ENCODE measurements at places on chromosomes 1 and 21. TPM values are rescaled to one million over a fixed set of nuclear protein-coding genes. Genes with fewer than 3 reads are reported as not detected.

CLCNKB gene
- not detected for total RNA-seq

TP73 gene
- total RNA-seq, result 0.20 TPM

KRTAP7-1 gene
- total RNA-seq, result not detected

GPR161 gene
- total RNA-seq, result 0.12 TPM

EEIG2 gene
- total RNA-seq, result 7.9 TPM

CYB561D1 gene
- total RNA-seq, result 6.6 TPM

TSPAN2 gene
- 0.91 TPM for total RNA-seq

DNA sequence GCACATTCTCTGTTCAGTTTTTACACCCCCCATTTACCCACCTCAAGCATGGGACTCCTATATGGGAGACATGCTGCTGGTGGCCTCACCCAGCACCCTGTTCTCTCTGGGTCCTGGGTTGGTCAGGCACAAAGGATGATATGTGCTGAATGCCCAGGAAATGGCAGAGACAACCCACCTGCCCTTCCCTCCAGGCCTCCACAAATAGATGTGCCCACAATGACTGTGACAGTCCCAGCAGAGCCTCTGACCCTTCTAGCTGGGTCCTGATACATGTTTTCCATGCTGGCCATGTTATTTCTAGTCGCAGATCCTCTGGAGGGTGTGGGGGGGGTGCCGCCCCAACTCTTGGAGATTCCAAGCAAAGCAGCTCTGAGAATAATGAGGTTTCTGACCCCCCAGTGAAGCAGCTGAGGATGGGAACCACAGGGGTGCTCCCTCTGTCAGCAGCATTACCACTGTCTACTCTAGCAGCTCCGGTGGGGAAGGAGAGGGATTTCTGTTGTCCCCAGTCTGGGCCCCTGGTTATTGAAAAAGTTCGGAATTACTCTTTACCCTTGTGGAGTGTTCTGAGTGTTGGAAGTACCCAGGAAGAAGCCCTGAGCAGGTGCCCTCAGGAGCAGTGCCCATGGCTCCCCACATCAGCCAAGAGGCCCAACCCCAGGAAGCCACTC, 1.2 kb upstream of the CCDC28B start:
- no peak overlapping the region for H3K4me3 ChIP-seq
- peaks cover 19% of the 10 kb centered on the region for H3K36me3 ChIP-seq
- no peak overlapping the region for H3K27ac ChIP-seq
- peaks cover 46% of the 10 kb centered on the region for H3K4me1 ChIP-seq
- no peaks in the 10 kb centered on the region for H3K27me3 ChIP-seq

DNA sequence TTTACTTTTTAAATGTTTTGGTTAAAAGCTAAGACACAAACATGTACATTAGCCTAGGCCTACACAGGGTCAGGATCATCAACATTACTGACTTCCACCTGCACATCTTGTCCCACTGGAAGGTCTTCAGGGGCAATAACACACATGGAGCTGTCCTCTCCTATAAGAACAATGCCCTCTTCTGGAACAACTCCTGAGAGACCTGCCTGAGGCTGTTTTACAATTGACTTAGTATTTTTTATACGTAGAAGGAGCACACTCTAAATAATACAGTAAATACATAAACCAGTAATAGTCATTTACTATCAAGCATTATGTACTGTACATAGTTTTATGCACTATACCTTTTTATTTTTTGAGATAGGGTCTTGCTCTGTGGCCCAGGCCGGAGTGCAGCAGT, 14.1 kb upstream of the MOB3C start:
- no peak overlapping the region for H3K4me3 ChIP-seq
- no peak for DNase-seq
- no peaks in the 10 kb centered on the region for H3K27me3 ChIP-seq
- peaks cover 9% of the 10 kb centered on the region for H3K36me3 ChIP-seq
- H3K4me1 ChIP-seq, result no peaks in the 10 kb centered on the region

GRCh38 chr1:2251786-2252185, 23.7 kb downstream of the SKI start:
- no peaks in the 10 kb centered on the region for H3K27me3 ChIP-seq
- DNase-seq, result peak; percentile 42
- no peak overlapping the region for H3K4me3 ChIP-seq
- H3K27ac ChIP-seq, result peak overlapping the region; percentile 83

DNA sequence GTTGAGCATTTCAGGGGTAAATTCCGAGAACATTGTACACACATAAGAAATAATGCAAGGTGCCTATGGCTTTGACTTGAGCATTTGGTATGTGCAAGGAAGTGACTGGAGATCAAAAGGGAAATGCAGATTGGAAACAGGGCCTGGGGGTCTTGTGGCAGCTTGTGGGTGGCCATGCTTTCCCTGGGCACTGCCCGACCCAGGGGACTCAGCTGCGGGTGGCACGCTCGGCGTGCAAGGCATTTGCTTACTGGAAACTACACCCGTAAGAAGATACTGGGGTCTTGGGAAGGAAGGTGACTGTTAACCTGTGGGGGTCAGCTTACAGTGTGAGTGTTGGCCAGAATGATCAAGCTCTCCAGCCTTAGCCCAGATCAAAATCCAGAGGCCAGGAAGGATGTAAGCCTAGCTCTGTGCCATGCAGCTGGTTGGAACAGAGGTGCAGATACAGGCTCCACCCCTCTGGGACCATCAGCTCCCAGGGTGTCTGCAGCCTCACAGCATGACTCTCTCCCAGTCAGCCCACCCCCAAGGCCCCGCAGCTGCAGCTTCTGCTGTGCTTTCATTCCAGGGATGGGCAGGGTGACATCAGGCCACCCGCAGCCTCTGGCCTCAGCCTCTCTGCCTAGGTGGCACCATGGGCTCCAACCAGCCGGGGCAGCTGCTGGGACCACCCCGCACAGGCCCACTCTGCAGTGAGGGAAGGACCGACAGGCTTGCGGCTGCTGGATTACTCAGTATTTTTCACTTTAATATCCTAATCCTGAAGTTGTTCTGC, 55.1 kb downstream of the KIF26B start:
- H3K4me3 ChIP-seq, result no peak overlapping the region
- no peaks in the 10 kb centered on the region for H3K4me1 ChIP-seq
- H3K27me3 ChIP-seq, result no peaks in the 10 kb centered on the region
- DNase-seq, result no peak
- peaks cover 3% of the 10 kb centered on the region for H3K36me3 ChIP-seq
- H3K27ac ChIP-seq, result no peak overlapping the region

DNA sequence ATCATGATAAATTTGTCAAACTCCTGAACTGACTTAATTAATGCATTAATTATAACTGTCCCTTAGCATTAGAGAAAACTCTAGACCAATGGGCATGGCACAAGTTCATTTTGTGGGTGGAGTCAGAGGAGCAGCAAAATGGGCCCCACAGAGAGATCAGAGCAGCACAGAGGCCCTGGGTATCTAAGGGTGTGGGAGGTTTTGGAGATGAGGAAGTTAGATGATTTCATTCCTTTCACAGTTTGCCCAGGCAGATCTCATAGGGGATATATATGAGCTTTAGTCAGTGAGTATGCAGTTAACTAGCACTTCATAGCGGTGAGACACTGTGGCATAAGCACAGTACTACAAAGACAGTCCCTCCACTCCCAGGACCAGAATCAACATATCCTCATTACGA, 117.3 kb downstream of the MAB21L3 start:
- H3K27ac ChIP-seq, result no peak overlapping the region
- no peaks in the 10 kb centered on the region for H3K36me3 ChIP-seq
- H3K4me3 ChIP-seq, result no peak overlapping the region
- DNase-seq, result no peak
- peaks cover 15% of the 10 kb centered on the region for H3K4me1 ChIP-seq
- no peaks in the 10 kb centered on the region for H3K27me3 ChIP-seq

DNA sequence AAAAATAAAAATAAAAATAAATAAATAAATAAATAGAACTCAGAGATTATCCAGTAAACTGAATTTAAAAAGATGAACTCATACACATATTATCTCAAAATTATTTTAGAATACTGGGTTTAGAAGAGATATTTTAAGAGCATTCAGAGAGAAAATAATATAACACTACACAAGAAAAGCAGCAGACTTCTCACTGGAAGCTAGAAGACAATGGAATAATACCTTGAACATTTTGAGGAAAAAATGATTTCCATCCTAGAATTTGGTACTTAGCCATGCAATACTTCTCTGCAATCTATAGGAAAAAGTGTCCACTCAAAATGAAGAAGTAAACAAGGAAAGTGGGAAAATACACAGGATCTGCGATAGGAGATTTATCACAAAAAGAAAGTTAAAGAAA, 24.2 kb downstream of the TRMT1L start:
- peaks cover 34% of the 10 kb centered on the region for H3K36me3 ChIP-seq
- DNase-seq, result no peak
- H3K4me1 ChIP-seq, result no peaks in the 10 kb centered on the region
- H3K27ac ChIP-seq, result no peak overlapping the region

- DNase-seq, result peak; percentile 72
- H3K27me3 ChIP-seq, result no peaks in the 10 kb centered on the region
- H3K4me1 ChIP-seq, result peaks cover 59% of the 10 kb centered on the region
- H3K4me3 ChIP-seq, result peak overlapping the region; percentile 88
Measured at GRCh38 chr1:13702425-13703127, 2.6 kb downstream of the PRDM2 start.

DNA sequence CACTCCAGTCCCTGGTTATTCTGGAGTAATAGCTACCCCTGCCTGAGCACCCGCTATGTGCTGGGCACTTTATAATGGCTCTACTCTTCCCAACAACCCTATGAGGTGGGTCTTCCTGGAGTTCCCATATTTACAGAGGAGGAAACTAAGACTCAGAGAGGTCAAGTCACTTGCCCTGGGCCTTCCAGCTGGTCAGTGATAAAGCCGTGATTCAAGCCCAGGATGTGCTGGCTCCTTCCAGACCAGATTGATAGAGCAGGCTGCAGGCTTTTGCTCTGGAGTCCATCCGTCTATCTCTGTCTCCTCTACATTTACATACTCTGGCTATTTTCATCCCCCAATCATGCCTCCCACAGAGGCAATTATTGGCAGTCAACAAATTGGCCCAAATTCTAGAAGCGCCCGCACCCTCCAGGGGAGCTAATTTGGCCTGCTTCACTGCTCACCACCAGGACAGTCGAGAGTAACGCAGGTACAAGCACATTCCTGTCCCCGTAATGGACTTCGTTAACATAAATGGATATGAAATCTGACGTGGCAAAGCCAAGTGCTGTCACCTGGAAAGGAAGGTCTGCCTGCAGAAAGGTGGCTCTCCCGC, 39.8 kb upstream of the SELENON start:
- H3K27me3 ChIP-seq, result no peaks in the 10 kb centered on the region
- no peak overlapping the region for H3K4me3 ChIP-seq
- no peak overlapping the region for H3K27ac ChIP-seq
- H3K36me3 ChIP-seq, result no peaks in the 10 kb centered on the region

- peaks cover 56% of the 10 kb centered on the region for H3K36me3 ChIP-seq
- no peak for DNase-seq
- peaks cover 42% of the 10 kb centered on the region for H3K4me1 ChIP-seq
- H3K27ac ChIP-seq, result no peak overlapping the region
- H3K4me3 ChIP-seq, result no peak overlapping the region
Measured at GRCh38 chr1:176141449-176141848, 65.6 kb downstream of the COP1 start.

DNA sequence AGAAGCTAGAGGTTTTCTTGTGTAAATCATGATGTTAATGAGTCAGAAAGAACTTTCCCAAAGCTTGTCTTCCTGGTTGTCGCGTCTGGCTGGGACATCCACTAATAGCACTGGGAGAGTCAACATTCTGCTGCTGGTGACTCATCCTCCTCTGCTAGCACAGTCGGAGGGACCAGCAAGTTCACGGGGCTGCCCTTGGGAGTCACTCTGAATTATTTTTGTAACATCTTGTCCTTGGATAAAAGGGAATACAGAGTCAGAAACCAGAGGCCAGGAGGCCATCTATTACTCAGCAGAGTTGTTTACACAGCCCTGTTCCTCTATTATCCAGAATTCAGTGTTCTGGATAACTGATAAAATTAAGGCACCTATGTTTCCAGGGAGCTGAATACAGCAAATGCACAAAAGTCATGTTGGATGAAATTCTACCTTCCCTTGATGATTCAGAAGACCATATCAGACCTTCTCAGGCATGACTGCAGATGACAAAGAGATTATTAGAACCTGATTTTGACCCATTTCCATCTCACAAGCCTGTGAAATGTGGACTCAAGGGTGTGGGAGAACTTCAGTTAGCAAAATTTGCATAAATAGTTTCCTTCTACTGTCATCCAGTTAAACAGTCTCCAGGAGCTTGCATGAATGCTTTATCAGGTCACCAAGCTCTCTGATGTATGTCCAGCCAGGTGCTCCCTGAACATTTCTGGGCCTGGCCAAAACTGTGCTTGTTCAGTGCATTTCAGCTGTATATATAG, 68.1 kb downstream of the JAK1 start:
- peak; percentile 68 for DNase-seq
- H3K27ac ChIP-seq, result no peak overlapping the region
- no peak overlapping the region for H3K4me3 ChIP-seq
- H3K27me3 ChIP-seq, result no peaks in the 10 kb centered on the region
- H3K36me3 ChIP-seq, result no peaks in the 10 kb centered on the region

- no peaks in the 10 kb centered on the region for H3K36me3 ChIP-seq
- H3K4me3 ChIP-seq, result no peak overlapping the region
- H3K4me1 ChIP-seq, result peaks cover 2% of the 10 kb centered on the region
- H3K27me3 ChIP-seq, result peaks cover 58% of the 10 kb centered on the region
Measured at GRCh38 chr1:20366463-20367115, 75.9 kb downstream of the VWA5B1 start.

GRCh38 chr1:86436041-86436440, 12.1 kb downstream of the CLCA2 start:
- H3K4me3 ChIP-seq, result no peak overlapping the region
- H3K27me3 ChIP-seq, result peaks cover 4% of the 10 kb centered on the region
- H3K36me3 ChIP-seq, result no peaks in the 10 kb centered on the region
- DNase-seq, result no peak
- no peak overlapping the region for H3K27ac ChIP-seq

GRCh38 chr1:110477041-110477440, 26.1 kb downstream of the PROK1 start:
- no peak for DNase-seq
- peaks cover 10% of the 10 kb centered on the region for H3K4me1 ChIP-seq
- no peak overlapping the region for H3K27ac ChIP-seq
- H3K27me3 ChIP-seq, result peaks cover 3% of the 10 kb centered on the region
- H3K4me3 ChIP-seq, result no peak overlapping the region

GRCh38 chr1:42163536-42164503, 725 bp downstream of the GUCA2A start:
- H3K4me1 ChIP-seq, result no peaks in the 10 kb centered on the region
- no peak for DNase-seq
- no peak overlapping the region for H3K4me3 ChIP-seq
- no peaks in the 10 kb centered on the region for H3K27me3 ChIP-seq

DNA sequence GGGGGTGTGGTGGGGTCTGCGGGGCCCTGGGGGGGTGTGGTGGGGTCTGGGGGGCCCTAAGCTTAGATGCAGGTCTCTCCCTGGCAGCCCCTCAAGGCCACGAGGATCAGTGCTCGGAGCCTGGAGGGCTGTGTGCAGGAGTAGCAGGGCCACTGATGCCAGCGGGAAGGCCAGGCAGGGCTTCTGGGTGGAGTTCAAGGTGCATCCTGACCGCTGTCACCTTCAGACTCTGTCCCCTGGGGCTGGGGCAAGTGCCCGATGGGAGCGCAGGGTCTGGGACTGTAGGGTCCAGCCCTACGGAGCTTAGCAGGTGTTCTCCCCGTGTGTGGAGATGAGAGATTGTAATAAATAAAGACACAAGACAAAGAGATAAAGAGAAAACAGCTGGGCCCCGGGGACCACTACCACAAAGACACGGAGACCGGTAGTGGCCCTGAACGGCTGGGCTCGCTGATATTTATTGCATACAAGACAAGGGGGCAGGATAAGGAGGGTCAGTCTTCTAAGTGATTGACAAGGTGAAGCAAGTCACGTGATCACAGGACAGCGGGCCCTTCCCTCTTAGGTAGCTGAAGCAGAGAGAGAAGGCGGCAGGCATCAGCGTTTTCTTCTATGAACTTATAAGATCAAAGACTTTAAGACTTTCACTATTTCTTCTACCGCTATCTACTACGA, 8.7 kb downstream of the RNF223 start:
- peak overlapping the region; percentile 1 for H3K27ac ChIP-seq
- peaks cover 6% of the 10 kb centered on the region for H3K36me3 ChIP-seq
- peaks cover 9% of the 10 kb centered on the region for H3K27me3 ChIP-seq
- DNase-seq, result peak; percentile 30
- H3K4me3 ChIP-seq, result peak overlapping the region; percentile 50
- H3K4me1 ChIP-seq, result peaks cover 41% of the 10 kb centered on the region
